ENCODE measurements at places on chromosomes 13 and 19.

DNA sequence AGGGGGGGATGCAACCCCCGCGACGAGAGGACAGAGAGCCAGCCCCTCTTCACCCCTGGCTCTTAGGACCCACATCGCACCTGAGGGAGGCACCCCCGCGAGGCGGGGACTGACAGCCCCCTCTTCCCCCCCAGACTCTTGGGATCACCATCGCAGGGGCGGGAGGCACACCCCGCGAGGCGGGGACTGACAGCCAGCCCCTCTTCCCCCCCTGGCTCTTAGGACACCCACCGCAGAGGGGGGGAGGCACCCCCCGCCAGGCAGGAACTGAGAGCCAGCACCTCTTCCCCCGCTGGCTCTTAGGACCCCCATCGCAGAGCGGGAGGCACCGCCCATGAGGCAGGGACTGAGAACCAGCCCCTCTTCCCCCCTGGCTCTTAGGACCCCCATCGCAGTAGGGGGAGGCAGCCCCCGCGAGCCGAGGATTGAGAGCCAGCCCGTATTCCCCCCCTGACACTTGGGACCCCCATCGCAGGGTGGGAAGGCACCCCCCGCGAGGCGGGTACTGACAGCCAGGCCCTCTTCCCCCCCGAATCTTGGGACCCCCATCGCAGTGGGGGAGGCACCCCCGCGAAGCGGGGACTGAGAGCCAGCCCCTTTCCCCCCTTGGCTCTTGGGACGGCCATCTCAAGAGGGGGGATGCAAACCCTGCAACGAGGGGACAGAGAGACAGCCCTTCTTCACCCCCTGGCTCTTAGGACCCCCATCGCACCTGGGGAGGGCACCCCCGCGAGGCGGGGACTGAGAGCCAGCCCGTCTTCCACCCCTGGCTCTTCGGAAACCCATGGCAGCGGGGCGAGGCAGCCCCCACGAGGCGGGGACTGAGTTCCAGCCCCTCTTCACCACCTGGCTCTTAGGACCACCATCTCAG, 2425.1 kb upstream of the PCDH20 start:
- DNase-seq: no peak

DNA sequence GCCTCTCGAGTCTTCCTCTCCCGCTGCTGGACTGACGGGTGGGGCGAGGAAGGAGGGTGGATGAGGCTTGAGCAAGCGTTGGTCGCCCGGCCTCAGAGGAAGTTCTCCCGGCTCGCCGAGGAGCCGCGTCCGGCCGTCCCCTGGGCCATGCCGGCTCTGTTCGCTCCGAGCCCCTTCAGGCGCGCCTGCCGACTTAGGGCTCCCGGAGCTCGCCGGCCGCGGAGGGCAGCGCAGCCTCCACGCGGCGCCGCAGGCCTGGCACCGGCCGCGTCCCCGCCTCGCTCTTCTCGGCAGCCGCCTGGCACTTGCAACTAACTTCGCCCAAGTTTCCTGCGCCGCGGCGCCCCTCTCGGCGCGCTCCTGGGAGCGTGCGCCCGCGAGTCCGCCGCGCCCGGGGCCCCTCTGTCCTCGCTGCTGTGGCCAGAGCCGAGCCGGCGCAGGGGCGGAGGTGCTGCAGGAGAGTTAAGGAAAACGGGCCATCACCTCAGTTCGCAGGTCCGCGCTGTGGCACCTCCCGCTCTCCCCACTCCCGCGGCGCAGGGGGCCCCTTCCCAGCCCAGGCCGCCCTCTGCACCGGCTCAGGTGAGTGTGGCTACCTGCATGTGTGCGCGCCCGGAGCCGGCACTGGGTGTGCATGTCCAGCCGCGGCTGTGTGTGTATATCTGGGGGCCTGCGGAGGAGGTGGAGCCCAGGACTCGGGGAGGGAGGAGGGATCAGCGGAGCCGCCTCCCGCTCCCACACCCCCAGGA, 641 bp upstream of the SOX21 start:
- DNase-seq: peak; percentile 78

- peak; percentile 32 for DNase-seq
Measured at GRCh38 chr13:94548821-94549231, 47.1 kb downstream of the TGDS start.

- DNase-seq: no peak
Measured at GRCh38 chr13:93101226-93101734, 125.3 kb upstream of the GPC6 start.

DNA sequence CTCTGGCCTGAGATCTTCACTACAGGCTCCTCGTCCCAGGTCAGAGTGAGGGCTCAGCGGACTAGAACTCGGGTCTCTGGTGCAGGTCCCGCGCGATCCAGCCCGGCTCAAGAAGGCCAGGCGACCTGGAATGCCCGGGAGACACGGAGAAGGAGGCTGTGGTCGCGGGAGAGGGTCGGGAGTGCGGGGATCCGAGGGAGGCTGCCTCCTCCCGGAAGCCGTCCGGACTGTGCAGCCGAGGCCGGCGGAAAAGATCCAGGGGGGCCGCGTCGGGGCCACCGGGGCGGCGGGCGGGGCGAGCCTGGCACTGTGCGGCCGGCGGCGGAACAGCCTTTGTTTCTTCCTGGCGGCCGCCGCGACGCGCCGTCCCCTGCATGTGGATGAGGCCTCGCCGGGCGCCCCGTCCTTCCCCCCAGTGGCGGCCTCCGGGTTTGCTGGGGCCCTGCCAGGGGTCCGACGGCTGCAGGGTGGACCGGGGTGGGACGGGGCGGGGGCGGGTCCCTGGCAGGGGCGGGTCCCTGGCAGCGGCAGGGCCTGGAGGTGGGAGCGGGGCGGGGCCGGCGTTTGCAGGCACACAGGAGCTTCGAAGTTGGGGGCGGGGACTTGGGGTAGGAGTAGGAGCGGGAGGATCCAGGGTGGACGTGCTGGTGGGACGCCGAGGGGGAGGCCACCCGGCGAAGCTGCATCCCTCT, 1.0 kb upstream of the SLC7A10 start:
- peak; percentile 42 for DNase-seq

DNA sequence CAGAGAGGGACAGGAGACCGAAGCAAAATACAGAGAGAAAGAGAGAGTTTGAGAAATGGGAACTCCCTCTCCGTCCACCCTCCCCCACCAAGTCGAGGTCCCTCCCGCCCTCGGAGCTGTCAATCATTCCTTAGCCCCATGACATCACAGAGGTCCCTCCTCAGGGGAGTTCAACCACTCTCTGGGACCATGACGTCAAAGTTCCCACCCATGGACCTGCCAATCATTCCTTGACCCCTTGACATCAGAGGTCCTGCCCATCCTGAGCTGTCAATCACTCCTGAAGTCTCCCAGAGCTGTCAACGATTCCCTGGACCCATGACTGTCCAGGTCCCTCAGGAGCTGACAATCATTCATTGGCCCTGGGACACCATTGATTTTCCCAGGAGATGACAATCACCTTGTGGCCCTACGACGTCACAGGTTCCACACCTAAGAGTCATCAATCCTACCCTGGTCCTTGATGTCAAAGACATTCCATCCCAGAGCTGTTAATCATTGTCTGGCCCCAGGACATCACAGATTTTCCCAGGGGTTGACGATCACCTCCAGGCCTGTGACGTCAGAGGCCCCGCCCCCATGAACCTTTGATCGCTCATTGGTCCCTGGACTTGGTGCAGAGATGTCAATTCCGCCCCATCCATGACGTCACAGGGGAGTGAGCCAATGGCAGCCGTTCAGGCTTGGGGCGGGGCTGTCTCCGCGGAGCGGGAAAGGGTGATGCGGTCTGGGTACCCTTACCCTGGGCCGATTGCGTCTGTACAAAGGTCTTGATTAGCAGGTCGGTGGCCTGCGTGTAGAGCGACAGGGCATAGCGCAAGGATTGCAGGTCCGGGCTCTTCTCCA, 61.7 kb downstream of the COLGALT1 start:
- DNase-seq: no peak

- DNase-seq: no peak
Measured at GRCh38 chr19:51469162-51469561, 9.2 kb upstream of the CEACAM18 start.

GRCh38 chr19:31023038-31023437, 326.2 kb downstream of the TSHZ3 start:
- no peak for DNase-seq

DNA sequence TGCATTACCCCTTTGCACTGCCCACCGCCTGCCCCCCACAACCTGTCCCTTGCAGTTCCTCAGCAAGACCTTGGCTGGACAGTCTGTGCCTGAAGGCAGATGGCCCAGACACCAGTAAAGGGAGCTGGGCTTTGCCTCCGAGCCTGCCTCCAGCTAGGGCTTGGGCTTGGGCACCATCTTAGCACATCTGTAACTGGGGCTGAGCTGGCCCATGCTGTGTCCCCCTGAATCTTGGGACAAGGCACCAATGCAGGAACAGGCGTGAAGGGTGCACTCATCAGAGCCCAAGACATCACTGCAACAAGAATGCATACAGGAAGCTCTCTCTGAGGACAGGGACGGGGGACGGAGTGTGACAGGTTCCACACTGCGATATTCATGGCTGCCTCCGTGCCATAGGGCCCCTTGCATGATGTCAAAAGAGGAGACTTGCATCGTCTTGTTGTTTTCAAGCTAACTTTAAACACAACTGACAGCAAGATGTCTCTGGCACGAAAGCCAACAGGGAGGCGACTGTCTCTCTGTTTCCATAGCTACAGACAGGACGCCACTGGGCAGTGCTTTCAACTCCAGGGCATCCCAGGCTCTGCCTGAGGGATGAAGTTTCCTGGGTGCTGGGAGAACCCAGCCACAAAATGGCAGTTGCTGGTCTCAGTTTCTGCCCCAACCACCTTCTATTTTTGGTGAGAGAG, 8.7 kb upstream of the CHST8 start:
- DNase-seq: no peak

- no peak for DNase-seq
Measured at GRCh38 chr13:109795011-109795410, 8.6 kb upstream of the IRS2 start.

GRCh38 chr19:19549804-19550464, 11.9 kb downstream of the CILP2 start:
- DNase-seq: no peak

DNA sequence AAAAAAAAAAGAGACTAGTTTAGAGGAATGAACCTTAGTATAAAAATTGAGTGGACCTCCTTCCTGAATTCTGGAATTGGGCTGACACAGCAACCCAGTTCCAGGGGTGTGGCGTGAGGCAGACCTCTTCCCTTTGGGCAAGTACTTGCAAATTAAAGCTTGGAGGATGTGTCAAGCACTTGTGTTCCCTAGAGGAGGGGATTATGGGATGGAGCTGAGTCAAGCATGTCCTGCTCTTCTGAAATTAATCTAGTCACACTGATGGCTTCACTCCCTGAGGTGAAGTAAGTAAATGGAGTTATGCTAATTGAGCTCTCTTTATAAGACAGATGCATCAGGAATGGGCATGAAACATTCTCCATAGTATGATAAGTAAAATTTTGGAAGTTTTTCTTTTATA, 107.7 kb upstream of the HTR2A start:
- DNase-seq: no peak

DNA sequence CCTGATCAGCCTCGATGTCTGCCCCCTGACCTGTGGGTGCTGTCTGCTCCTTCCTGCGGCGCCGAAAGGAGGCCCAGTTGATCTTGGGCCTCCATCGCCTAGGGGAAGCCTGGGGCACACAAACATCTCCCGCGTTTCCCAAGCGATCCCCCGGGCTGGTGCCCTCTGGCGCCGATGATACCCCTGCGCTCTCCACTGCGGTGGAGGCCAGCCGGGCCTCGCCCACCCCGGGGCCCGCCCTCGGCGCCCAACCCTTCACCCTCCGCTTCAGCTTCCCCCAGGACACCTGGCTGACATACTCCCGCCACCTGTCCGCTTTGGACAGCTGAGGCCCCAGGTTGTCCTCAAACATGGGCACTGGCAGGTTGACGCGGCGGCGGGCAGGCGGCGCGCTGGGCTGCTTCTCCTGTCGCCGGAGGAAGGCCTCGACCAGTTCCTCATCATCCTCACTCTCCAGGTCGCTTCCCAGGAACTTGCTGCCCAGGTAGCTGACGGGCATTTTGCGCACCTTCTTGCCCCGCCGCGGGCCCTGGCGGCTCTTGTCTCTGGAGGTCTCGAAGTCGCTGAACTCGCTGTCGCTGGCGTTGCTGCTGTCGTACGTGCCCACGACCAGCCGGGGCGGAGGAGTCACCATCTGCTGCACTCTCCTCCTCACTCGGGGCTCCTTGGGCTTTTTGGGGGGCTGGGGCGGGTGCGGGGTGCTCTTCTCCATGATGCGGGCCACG, 1.3 kb downstream of the CCDC8 start:
- peak; percentile 60 for DNase-seq

GRCh38 chr13:79395881-79396280, 10.2 kb downstream of the RBM26 start:
- no peak for DNase-seq

DNA sequence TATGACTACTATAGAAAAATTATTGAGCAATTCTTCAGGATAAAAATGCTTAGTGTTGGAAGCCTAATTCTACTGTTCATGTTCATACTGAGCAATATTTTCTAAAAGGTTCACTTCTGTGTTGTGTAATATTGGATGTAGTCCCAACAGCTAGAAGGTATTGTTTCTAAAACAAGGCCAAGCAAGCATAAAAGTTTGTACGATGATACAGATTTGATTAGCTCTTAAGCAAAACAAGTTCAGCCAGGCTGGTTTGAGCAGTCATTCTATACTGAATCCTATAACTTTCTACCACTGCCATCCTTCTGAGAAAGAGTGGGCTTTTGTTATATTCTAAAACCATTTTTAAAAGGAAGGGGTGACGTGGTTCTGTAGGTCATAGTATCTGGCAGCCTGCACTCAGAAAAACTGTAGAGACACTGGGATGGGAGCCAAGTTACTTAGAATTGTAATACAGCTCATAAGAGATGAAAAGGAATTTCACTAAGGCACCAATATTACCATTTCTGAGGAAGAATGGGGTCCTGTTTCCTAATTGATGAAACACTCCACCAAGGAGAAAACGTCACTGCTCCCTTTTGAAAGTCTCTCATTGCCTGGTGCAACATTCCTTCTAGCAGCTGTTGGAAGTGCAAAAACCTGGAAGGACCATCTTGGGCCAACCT, 275.0 kb upstream of the DACH1 start:
- DNase-seq: no peak

DNA sequence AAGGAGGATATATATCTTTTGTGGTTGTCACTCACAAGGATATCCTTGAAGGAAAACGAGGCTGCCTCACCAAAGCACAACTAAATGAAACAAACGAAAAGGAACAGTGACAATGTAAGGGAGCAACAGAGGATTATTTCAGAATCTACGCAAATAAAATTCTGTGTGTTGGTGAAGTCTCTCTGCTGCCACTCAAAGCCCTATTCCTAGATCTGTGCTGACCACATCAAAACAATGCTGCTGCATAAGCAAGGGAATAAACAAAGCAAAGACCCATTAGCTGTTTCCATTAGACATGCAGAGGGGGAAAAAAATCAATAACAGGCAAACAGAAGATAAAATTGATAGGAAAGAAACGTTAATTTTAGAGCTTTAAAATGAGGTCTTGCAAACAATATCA, 204.4 kb downstream of the MZT1 start:
- no peak for DNase-seq

- DNase-seq: no peak
Measured at GRCh38 chr19:48867746-48868113, 687 bp downstream of the PLEKHA4 start.

Measured in stomach (tissue), 19 donors.